ENCODE measurements at places on chromosomes 1 and 21.
A peak's percentile ranks its signal among the peaks of the same experiment; 100 is the strongest.

- DNase-seq = no peak
Measured at GRCh38 chr1:58927722-58928085, 143.9 kb upstream of the JUN start.

- no peak for DNase-seq
Measured at GRCh38 chr1:155078469-155079209, at the start of gene EFNA3. Gene EFNA3, plus strand, starts transcription at chr1:155078837. Its CDS starts 105 bp downstream, at chr1:155078942.

DNA sequence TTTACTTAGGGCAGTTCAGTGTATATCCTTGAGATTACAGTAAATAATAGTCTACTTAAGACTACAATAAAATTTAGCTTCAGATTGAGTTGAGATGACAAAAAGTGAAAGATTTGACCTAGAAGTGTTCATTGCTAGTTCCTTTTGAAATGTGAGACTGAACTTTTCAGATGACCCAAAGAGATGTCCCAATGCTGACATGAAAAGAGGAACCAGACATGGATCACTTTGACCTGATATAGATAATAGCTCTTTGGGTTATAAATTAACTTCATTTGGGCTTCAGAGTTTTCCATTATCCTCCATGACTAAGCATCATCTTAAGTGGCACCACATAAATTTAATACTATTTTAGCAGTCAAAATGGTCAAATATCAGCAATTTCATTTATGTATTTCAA lies 25.7 kb upstream of the OR10J5 start:
- DNase-seq = no peak

- no peak for DNase-seq
Measured at GRCh38 chr1:108505763-108506070, 54.2 kb upstream of the EEIG2 start.

GRCh38 chr1:22572818-22573217 lies 9.5 kb downstream of the EPHA8 start:
- no peak for DNase-seq

DNA sequence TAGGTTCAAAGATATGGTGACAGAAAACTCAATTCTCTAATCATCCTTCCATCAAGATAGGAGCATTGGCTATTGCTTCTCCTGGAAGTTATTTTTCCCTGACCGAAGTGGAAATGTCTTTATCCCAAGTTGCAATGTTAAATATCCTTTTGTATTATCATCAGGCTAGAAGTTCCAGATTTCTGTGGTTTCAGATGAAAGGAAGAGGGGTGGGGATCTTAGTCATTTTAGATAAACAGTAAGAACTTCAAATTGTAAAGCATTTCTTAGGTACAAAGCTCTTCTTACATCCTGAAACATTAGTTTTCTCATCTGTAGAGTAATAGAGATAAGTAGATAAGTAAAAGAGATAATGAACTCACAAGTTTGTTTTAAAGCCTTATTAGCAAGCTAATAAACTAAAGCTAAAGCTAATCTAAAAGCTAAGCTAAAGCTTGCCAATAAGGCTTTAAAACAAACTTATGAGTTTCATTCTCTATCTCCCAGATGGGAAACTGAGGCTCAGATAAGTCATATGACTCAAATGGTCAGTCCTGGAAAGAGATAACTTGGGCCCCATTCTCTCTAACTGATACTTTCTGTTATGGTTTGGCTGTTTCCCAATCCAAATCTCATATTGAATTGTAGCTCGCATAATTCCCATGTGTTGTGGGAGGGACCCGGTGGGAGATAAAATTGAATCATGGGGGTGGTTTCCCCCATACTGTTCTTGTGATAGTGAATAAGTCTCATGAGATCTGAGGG lies 99.2 kb upstream of the KCNK2 start:
- no peak for DNase-seq

GRCh38 chr1:235138821-235139220 lies 10.2 kb upstream of the TOMM20 start:
- no peak for DNase-seq

GRCh38 chr1:236165238-236165981 lies 23.1 kb downstream of the GPR137B start:
- no peak for DNase-seq

DNA sequence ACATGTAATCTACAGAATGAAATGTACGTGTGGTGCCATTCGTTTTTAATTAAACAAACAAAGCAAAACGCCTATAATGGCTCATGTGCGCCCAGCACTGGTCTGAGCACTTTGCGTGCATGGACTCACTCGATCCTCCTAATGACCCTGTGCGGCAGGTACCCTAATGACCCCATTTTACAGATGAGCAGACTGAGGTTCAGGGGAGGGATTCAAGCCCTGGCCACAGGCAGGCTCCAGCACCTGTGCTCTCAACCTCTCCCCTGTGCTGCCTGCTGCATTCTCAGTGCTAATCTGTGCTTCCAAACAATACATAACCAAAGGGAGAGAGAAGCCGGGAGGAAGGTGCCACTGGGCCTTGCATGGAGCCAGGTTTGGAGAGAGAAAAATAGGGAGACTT lies 124.2 kb upstream of the ZBTB40 start:
- no peak for DNase-seq

GRCh38 chr1:47986761-47987200 lies 10.4 kb downstream of the TRABD2B start:
- DNase-seq = no peak

DNA sequence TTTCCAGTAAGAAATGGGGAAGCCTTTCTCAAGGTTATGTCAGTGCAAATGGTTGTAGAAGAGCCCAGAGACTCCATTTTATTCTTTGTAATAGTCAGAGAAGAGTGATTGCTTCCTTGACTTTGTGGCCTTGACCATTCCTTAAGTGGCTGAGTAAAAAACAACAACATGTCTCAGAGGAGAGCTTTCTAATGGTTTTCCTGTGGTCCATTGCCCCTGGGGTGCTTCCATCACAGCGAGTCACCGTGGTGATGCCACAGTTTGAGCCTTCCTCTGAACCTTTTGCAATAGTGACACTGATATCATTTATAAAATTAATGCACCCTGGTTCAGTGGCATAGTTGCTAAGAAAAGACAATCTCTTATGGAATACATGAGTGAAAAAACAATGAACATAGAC lies 38.6 kb downstream of the PAPPA2 start:
- no peak for DNase-seq

DNA sequence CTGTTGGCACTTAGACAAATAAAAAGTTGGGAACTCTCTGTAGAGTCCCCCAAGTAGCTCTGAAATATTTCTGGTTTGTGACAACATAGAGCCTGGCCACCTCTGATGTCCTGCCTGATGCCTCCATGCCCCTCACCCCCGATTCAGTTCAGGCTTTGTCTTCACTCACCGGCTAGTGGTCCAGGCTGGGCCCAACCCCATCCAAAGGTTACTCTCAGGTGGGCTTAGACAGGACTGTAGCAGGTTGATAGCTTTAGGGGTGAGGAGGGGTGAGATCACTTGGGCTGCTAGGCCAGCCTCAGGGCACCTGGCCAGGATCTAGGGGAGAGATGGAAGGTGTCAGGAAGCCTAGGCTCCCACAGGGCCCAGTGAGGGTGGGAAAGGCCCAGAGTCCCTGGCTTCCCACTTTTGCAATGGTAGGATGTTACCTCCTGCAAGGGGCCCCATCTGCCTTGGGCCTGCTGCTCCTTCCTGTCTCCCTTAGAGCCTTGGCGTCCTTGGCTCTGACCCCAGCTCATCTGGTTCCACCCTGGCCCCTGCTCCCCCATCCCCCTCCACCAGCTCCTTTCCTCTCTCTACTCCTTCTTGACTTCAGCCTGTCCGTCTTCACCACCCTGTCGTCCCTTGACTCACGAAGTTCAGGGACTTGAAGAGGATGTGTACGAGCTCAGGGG lies 6.7 kb downstream of the EPS8L3 start:
- no peak for DNase-seq

DNA sequence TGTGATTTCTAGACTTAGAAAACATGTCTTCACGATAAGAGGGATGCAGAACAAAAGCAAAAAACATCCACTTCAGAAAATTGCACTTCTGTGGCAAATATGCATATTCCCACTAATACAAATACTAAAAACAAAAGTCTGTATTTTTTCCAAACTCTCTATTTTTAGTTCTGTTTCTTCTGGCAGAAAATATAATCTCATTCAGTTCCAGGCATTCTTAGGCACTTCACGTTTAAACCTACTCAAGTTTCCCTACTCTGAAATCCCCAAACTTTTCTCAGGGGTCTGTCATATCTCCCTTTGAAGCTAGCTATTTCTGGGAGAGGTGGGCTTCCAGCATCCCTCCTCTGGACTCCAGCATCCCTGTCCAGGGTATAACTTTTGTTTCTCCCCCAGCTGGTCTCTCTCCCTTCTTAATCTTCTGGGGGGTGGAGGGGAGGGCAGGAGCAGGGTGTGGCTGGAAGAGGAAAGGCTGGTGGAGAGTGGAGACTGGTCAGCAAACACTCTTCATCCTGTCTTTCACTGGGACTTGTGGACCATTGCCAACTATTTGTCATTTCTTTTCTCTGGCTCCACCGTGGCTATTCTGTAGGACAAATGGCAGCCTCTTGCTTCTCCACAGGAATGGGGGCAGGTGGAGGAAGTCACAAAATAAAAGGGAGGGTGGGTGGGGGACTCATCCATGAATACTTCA lies 19.6 kb upstream of the NCF2 start:
- no peak for DNase-seq

- peak; percentile 19 for DNase-seq
Measured at GRCh38 chr1:205344066-205344928, 12.4 kb downstream of the KLHDC8A start.

- DNase-seq = peak; percentile 92
Measured at GRCh38 chr1:27527890-27528817, 38.2 kb upstream of the WASF2 start.

GRCh38 chr1:21834094-21834493 lies 22.0 kb downstream of the LDLRAD2 start:
- no peak for DNase-seq

DNA sequence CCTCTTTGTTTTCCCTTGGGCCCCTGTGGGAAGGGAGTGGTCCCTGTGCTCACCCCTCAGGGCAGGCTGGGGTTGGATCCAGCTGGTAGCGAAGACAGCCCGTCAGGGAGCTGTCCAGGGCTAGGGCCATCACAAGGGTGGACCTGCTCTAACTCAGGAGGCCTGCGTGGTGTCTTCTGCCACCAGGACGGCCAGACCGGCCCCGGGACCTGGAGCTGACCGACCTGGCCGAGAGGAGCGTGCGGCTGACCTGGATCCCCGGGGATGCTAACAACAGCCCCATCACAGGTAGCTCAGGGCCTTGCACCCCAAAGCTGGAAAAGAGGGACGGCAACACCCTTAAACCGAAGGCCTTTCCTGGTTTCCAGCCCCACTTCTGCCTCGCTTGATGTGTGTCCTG lies 64.2 kb upstream of the CNTN2 start:
- no peak for DNase-seq

- DNase-seq = no peak
Measured at GRCh38 chr1:205492774-205493173, 11.7 kb upstream of the CDK18 start.

DNA sequence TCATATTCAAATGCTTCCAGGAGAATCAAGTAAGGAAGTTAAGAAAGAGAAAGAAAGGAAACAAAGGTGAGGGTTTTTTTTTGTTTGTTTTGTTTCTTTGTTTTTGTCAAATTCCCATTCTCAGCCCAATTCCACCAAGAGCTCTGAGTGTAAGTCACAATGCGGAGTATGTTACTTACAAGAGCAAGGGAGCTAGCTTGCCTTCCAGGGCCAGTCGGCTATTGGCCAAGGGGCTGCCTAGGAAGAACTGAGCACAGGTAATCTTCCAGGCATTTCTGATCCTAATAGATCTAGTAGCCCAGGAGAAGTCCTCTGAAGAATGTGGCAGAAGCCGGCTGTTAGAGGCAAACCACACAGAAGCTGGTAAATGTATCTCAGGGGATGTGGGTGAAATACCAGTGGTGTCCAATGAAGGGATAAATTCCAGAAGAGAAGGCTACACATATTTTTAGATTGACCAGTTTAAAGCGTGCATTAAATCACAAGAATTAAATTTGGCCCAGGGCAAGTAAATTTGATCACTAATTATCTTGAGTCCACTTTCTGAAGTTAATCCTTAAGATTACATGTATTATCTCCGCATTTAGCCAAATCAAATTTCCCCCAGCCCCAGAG lies 239.6 kb upstream of the ADAMTS5 start:
- DNase-seq = no peak

DNA sequence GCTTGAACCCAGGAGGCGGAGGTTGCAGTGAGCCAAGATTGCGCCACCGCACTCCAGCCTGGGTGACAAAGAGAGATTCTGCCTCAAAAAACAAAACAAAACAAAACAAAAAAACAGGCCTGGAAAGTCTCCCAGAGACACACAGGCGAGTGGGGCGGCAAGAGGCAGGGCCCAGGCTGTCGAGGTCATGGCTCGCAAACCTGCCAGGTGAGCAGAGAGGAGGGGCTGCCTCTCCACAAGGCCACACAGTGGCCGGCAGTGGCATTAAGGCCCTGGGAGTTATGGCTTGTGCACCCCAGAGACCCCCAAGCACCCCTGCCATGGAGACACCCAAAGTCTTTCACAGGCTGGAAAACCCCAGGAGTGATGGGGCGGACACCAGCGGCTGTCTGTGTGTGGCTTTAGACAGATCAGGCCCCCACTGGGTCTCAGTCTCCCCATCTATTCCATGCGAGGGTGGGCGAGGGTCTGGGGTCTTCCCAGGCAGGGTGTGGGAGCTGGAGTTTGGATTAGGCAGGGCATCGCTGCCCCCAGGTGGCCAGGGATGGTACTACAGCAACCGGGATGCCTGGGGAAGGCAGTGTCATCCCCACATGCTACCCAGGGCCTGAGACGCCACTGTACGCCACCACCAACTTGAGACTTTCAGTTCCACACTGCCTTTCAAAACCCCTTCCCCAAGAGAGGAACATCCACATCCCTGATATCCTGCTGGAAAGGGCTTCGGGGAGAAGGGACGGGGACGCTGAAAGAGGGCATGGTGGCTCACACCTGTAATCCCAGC lies 7.3 kb upstream of the CTRC start:
- DNase-seq = peak; percentile 72

GRCh38 chr1:199272628-199273086 lies 633.8 kb downstream of the PTPRC start:
- no peak for DNase-seq

GRCh38 chr1:13901039-13901438 lies 201.1 kb downstream of the PRDM2 start:
- DNase-seq = peak; percentile 87

GRCh38 chr1:229557200-229557850 lies 1.2 kb downstream of the ABCB10 start:
- no peak for DNase-seq

DNA sequence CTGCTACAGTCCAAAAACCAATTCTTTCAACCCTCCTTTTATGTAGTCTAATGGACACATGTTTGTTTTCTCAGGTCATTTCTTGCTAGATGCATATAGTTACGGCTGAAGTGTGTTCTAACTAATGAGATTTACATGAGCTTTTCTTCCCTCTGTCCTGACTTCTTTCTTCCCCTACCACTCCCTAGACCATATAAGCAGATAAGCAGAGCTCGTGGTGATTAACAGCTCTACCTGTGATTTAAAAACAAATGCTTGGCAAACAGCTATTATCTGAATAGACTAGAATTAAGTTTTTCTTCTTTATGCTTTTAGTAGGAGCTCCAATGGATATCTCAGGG lies 18.6 kb downstream of the KHDRBS1 start:
- DNase-seq = no peak

GRCh38 chr21:39182484-39183271 lies 573 bp downstream of the PSMG1 start:
- no peak for DNase-seq

Measured in NCI-H510A treated with DMSO at 0.1 percent for 48 hours (cell line).